Cortex of kidney (tissue), 1 donor: ENCODE measurements at places on chromosomes 3 and 15.

- DNase-seq = no peak
Observed at GRCh38 chr3:133750259-133750656, 4.1 kb downstream of the TF start.

DNA sequence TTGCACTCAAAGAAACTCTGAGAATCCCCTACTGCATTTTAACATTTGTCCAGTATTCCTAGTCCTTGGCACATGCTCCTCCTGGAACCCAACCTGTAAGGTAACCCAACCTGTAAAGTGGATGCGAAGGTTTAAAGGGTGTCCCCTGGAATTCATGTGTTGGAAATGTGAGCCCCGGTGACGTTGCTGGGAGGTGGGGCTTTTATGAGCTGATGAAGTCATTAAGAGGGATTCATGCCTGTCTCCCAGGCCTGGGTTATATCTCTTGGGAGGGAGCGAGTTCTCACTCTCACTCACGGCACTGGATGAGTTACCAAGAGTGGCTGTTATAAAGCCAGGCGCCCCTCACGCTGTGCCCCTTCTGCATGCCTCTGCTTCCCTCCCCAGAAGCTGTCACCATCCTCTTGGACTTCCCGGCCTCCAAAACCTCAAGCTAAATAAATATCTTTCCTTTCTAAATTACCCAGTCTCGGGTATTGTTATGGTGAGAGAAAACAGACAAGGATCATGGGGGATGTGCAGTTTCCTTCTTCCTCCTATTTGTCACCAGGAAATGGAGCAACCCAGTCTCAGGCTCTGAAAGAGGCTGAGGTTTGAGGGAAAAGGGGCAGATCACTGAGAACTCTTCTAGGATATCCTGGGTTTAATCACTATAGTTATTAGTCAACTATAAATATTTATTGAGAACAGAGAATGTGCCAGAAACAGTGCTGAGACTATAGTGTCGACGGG, 7.6 kb downstream of the XXYLT1 start:
- no peak for DNase-seq

GRCh38 chr3:138404121-138404520, 30.3 kb upstream of the ESYT3 start:
- no peak for DNase-seq

DNA sequence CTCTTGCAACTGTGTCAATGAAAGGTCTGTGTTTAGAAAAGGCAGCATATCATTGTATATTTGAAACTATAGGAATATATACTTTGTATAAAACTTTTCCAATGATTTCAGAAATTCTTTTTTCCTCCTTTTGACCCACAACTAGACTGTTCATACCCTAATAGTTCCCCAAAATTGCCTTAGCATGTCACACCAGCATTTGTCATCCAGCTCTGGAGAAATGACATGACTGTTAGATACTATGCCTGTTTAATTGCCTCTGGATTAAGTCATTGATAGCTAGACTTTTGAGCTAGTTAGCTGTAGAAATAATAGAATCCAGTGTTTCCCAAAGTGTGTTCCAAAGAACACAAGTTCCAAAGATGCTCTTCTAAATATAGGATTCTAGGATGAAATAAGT, 32.4 kb downstream of the B3GALNT1 start:
- no peak for DNase-seq

DNA sequence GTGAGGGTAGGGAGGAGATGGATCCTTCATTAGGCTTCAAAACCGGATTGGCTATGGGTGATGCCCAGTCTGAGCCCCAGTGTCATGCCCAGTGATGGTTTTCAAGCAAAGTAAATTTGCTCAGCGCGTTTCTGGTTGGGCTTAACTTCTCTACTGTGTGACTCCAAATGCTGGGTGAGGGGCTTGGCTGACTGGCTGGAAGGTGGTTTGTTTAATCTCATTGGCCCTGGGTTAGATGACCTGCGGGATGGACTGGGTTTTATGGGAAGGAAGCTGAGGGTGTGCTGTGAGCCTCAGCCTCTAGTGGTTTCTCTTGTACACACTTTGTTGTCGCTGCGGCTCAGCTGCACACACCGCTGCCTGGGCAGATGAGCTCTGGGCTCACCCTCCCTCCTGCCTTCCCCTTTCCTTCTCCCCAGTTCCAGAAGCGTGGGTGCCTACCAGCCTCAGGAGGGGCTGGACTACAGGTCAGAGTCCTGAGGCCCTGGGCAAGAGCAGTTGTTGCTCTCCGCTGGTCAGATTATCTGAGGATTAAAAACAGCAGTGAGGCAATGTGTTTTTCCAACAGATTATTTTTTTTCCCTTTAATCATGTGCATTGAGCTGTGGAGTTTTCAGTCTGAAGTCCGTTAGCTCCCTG, 18.6 kb downstream of the PDIA5 start:
- no peak for DNase-seq

GRCh38 chr15:85402195-85402881, 21.9 kb downstream of the AKAP13 start:
- no peak for DNase-seq

- no peak for DNase-seq
Observed at GRCh38 chr15:96321639-96322535, 8.6 kb upstream of the NR2F2 start.

DNA sequence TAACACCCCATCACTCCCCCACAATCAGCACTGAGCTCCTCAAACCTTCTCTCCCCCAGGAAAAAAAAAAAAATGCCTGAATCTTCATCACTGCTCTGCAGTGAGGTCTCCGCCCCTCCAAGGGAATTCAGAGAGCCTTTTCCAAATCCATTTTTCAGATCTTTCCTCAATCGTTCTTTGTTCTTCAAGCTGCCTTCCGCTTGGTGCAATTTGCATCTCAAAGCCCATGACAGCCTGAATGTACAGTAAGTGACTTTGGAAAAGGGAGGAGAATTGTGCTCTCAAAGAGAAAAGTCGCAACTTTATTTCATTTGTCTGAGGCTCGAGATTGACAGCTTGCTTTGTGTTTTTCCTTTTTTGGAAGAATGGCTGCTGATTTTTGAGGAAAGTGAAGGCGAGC, 75.0 kb downstream of the CORO2B start:
- DNase-seq = no peak

- no peak for DNase-seq
Observed at GRCh38 chr3:94405258-94406035, 342.6 kb downstream of the NSUN3 start.

DNA sequence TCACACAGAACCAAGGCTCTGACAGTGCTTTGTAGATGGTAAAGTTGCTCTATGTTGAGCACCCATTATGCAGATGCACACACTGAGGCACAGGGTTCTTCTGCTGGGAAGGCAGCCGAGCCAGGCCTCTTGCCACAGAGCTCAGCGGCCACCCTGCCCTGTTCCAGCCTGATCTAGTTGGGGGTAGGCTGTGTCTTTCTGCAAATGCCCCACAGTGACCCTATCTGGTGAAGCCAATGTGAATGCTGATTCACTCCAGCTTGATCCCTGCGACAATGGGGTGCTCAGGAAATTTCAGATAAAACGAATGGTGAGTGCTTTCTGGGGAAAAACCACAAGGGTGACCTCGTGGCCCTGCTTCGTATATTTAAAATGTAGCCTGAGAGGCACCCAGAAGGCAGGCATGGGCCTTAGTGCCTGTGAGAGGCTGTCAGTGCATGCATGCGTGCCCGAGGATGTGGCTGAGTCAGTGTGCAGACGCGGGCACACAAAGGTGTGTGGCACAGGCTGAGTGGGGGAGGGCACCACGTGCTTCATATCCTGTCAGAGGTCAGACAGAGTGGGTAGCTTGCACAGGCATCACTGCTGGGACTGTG, 85.7 kb downstream of the ATP2B2 start:
- no peak for DNase-seq

DNA sequence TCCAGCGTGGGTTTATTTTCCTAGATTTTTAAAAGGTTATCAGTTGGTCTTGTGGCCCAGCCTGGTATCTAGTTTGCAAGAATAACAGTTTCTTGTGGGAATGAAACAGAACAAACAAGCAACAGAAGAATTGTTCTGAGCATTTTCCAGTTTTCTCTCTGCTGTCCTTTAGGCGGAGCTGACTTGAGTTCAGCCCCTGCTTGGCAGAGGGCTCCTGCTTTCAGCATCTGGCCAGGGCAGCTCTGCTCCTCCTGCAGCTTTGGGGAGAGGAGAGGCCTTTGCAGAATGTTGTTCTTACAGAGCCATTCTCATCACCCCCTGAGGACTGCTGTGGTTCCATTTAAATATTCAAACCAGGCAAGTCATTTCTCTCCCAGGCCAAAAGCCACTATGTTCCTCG, 117.7 kb downstream of the ALDH1A2 start:
- DNase-seq = no peak

DNA sequence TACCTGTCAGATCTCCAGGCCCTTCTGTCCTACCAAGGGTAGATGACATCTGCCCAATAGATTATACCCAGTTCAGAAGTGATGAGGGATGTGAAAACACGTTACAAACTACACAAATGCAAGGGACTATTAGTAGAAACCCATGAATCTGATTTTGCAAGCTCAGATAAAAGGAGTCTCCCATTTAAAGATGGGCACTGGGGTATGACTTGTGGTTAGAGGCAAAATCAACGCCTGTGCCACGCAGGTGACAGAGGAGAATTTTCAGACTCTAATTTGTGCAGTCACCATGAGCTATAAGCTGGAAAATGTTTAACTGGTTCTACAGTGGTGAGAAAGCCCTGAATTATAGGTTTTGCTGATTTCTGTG, 184.4 kb upstream of the LPP start:
- no peak for DNase-seq

GRCh38 chr3:15768421-15769255, 29.1 kb downstream of the ANKRD28 start:
- DNase-seq = no peak

DNA sequence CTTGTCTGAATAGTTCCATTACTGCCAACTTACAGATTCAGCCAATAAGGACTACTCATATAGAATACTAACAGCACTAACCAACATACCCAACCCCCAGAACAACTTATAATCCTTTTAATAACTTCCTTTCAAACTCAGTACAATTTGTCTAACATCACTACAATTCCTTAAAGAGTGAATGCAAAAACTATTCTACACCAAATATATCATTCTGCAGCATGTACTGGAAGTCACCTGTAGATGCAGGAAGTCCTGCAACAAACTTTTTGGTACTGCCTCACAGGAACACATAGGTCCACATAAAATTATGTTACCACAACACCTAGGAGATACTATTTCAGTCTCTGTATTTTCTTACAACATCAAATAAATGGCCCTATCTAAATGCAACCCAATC, 2.1 kb downstream of the CCNL1 start:
- no peak for DNase-seq

- no peak for DNase-seq
Observed at GRCh38 chr15:60799885-60800284, 320.9 kb upstream of the ICE2 start.

DNA sequence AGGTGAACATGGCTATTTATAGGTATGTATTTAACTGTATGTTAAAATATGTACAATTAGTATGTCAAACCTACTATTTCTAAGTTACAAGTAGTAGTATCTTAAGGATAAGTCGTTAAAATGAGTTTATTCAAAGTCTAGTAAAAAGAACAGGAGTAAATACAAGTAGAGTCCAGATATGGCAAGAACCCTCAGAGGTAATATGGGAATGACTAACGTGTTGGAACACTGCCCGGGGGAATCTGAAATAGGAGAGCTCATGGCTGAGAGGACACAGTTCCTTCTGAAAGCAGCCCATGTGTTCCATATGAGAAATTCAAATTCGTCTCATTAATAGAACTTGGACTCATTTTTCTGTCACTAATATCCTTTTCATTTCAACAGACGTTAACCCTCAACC, 158.8 kb downstream of the CLSTN2 start:
- DNase-seq = no peak

DNA sequence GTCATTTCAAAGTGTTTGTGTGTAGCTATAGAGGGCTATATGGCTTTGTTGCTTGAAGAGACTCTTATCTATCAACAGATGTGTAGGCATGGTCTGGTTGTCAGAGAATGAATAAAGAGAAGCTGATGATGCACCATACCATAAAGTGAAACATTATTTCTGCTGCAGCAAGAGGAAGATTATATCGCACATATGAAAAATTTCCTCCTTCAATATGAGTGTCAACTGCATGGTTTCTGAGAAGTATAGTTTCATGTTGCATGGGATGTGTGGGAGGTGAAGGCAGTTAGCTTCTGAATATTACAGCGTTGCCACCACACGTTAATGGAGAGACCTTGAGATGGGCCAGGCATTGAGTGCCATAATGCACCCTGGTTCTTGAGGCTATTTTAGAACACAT, 217.9 kb downstream of the SATB1 start:
- no peak for DNase-seq

- no peak for DNase-seq
Observed at GRCh38 chr3:119330181-119330580, 36.0 kb downstream of the ARHGAP31 start.

DNA sequence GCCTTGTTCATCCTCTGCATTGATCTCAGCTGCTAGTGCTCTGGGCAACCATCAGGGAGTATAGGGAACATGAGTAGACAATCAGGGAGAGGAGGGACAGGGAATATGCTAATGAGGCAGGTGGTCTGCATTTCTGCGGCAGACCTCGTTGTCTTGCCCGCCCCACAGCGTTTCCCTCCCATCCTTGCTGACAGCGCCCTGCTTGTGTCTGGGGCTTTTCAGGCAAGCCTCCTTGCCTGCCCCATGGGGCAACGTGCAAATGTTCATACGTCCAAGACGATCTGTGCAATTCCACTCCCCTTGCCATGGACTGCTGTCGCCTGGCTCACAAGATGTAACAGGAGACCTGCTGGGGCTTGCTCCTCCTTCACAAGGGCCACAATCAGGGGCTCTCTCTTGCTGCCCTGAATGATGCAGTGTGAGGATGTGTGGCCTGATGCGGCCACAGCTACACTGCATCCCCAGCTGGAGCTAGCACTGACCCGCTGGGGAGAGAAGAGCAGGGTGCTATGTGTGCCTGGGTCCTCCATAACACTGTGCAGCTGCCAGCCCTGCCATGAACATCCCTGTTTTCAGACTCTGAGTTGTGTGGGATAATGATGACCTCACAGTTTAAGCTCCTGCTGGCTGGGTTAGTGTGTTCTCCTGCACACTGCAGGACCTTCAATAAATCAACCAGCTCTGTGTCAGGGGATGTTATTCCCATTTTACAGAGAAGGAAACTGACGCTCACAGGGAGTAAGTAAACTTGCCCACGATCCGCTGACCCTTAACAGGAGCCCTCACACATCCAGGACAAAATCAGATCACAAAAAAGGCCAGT, 211.3 kb downstream of the KLF13 start:
- DNase-seq = no peak

DNA sequence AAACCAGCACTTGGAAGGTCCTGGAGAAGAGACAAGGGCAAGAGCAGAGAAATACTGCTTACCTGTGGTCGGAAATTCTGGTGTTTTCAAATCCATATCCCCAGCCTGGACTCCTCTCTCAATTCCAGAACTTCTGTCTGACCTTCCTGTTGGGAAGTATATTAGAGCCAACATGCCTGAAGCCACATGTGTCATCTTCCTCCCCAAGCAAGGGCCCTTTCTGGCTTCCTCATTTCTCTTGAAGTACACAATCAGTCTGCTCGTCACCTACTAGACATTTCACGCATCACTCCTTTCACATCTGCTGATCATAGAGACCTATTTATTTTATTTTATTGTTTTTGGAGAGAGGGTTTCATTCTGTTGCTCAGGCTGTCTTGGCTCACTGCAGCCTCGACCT, 8.4 kb downstream of the PARP14 start:
- DNase-seq = no peak

GRCh38 chr3:139870000-139870675, 64.8 kb upstream of the CLSTN2 start:
- no peak for DNase-seq

GRCh38 chr3:94359996-94360395, 297.1 kb downstream of the NSUN3 start:
- no peak for DNase-seq
